Activated T-helper 1 cell treated with Interleukin-2 at 50 U/mL for 16 hours (primary cell): ENCODE measurements at places on chromosomes 1 and 21.
A peak's percentile ranks its signal among the peaks of the same experiment; 100 is the strongest.

GRCh38 chr1:202144402-202145067 is at the start of gene ARL8A:
ARL8A (minus strand) TSS chr1:202144737; CDS start chr1:202144572, 165 bp downstream.
- peak; percentile 53 for DNase-seq

GRCh38 chr1:63929106-63929478 is 155.3 kb downstream of the ROR1 start:
- DNase-seq = no peak

GRCh38 chr1:89671775-89672488 is 39.0 kb downstream of the LRRC8C start:
- DNase-seq = no peak

GRCh38 chr1:54585181-54586066 is 37.4 kb downstream of the ACOT11 start:
- no peak for DNase-seq

DNA sequence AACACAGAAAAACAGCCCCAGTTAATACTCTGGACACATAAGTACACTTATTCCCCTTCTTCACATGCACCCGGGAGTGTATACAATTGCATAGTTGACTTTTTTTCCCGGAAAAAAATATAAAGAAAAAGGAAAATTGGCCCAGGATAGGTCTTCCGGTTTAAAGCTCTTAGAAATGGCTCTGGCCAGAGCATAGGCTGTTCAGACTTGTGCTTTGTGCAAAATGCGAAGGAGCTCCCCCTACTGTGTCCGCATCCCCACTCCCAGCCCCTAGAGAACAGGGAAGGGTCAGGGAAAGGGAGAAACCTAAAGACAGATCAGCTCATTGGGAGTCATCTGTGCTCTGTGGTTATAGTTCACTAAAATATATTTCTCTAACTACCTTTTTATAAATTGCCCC is 5.5 kb upstream of the MTMR11 start:
- no peak for DNase-seq

GRCh38 chr1:181767001-181767708 is 283.8 kb downstream of the CACNA1E start:
- no peak for DNase-seq

- DNase-seq = no peak
Measured at GRCh38 chr1:29854700-29855276, 618.5 kb downstream of the PTPRU start.

- DNase-seq = no peak
Measured at GRCh38 chr1:12552111-12552888, 65.7 kb downstream of the DHRS3 start.

DNA sequence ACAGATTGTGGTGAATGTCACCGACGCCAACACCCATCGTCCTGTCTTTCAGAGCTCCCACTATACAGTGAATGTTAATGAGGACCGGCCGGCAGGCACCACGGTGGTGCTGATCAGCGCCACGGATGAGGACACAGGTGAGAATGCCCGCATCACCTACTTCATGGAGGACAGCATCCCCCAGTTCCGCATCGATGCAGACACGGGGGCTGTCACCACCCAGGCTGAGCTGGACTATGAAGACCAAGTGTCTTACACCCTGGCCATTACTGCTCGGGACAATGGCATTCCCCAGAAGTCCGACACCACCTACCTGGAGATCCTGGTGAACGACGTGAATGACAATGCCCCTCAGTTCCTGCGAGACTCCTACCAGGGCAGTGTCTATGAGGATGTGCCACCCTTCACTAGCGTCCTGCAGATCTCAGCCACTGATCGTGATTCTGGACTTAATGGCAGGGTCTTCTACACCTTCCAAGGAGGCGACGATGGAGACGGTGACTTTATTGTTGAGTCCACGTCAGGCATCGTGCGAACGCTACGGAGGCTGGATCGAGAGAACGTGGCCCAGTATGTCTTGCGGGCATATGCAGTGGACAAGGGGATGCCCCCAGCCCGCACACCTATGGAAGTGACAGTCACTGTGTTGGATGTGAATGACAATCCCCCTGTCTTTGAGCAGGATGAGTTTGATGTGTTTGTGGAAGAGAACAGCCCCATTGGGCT is 3.0 kb downstream of the CELSR2 start:
- no peak for DNase-seq

GRCh38 chr1:85225624-85226380 is 25.0 kb upstream of the SYDE2 start:
- DNase-seq = no peak

DNA sequence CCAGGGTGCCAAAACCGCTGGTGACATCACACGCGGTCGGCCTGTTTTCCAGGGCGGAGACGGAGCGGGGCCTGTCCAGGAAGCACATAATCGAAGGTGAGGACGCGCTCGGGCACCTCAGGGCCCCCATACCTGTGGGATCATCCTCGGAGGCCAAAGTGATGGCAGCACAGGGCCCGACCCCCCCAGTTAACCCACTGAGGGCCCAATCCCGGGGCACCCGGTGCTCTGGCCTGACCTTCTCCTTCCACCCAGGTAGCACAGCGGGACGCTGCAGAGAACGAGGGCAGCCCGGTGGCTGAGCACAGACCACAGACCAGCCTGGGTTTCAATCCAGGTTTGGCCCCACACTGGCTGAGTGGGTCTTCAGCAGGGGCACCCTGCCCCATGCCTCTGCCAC is 43.3 kb downstream of the KCNAB2 start:
- no peak for DNase-seq

- no peak for DNase-seq
Measured at GRCh38 chr1:220841293-220841692, 38.0 kb upstream of the HLX start.

DNA sequence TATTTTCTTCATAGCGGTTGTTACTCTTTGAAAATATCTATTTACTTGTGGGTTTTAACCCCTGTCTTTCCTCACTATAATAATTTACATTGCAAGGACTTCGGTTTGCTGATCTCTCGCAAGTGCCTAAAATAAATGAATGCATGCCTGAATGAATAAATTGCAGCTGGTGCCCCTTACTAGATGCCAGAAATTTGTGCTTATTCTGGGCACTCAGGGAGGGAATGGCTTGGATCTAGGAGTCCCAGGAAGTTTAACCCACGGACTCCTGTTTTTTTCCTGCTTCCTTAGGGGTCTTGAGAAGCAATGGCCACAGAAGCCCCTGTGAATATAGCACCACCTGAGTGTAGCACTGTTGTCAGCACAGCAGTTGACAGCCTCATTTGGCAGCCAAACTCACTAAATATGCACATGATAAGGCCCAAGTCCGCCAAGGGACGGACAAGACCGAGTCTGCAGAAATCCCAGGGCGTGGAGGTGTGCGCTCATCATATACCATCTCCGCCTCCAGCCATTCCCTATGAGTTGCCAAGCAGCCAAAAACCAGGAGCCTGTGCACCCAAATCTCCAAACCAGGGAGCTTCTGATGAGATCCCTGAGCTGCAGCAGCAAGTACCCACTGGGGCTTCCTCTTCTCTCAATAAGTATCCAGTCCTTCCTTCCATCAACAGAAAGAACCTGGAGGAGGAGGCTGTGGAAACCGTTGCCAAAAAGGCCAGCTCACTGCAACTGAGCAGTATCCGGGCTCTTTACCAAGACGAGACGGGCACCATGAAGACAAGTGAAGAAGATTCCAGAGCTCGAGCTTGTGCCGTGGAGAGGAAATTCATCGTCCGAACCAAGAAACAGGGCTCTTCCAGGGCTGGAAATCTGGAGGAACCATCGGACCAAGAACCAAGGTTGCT is 4.2 kb upstream of the PLA2G2C start:
- DNase-seq = no peak

- DNase-seq = no peak
Measured at GRCh38 chr21:16794950-16795349, 717.9 kb upstream of the CXADR start.

GRCh38 chr1:226545836-226546596 is 2.5 kb upstream of the STUM start:
- no peak for DNase-seq

DNA sequence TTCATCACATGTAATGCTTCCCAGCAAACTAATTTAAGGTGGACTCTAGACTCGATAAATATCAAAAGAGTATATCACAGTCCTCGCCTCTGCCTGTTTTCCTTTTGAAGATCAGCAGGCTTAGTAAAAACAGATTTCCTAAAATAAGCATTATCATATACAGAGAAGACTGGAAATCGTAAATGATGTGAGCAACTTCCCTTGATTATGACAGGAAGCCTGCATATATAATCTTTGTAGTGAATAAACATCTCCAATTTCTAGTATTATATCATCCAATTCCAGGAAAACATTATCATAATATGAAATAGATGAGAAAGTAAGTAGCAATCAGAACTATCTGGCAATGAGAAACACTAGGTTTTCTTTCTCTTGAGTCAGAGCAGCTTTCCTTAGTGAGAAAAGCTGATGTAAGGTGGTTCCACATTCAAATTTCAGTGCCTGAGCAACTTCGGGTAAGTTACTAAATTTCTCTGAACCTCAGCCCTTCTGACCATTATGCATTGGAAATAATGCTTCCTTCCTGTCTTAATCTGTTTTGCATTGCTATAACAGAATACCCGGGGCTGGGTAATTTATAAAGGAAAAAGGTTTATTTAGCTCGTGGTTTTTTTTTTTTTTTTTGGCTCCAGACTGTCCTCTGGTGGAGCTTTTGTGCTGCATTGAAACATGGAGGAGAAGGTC is 12.6 kb upstream of the POU2F1 start:
- DNase-seq = no peak

- DNase-seq = no peak
Measured at GRCh38 chr1:165279882-165280281, 76.6 kb downstream of the LMX1A start.

DNA sequence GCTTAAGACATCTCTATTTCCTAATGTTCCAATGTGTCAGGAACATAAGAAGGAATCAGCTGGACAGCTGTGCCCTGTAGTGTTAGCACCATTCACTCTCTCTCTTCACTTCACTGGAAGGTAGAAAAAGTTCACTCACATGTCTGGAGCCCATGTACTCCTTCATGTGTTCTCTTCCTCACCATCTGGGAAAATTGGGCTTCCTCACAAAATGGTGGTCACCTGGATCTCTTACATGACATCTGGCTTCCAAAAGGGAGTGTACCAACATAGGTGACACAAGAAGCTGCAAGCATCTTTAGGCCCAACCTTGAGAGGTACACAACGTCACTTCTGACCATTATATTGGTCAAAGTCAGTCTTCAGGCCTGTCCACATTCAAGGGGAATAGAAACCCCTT is 882.6 kb downstream of the LTN1 start:
- DNase-seq = no peak

DNA sequence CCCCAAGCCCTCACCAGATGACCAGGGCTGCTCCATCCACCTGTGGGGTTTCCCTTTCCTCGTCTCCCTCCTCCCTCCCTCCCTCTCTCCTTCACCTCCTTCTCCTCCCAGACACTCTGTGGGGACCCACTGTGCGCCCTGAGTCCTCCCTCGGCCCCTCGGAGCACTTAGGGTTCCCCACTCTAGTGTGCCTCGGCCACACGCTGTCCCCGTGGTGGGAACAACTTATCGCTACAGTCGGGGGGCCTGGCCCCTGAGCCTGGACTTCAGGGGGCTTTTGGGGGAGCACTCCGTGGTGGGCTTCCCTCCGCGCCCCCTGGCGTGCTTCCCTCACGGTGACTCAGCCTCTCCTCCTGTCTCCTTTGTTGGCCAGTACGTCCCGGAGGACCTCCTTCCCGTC is 27.5 kb downstream of the CSTB start:
- DNase-seq = no peak

GRCh38 chr1:36253161-36253862 is 29.1 kb downstream of the THRAP3 start:
- DNase-seq = no peak

DNA sequence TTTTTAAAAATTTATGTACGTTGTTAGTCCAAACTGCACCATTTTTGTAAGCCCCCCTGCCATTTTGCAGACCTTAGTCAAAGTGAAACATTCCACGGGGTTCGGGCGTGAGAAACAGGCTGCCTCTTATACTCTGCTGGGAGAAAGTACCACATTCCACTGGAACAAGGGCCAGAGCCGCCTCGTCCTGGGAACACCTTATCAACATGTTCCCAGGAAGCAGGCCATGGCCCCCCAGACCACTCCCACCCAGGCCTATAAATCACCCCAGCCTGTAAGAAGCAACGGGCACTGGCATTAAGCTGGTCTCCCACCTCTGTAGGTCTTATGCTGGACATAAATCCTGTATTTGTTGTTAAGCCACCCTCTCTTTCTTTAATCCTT is 854 bp upstream of the ZRANB2 start:
- no peak for DNase-seq

DNA sequence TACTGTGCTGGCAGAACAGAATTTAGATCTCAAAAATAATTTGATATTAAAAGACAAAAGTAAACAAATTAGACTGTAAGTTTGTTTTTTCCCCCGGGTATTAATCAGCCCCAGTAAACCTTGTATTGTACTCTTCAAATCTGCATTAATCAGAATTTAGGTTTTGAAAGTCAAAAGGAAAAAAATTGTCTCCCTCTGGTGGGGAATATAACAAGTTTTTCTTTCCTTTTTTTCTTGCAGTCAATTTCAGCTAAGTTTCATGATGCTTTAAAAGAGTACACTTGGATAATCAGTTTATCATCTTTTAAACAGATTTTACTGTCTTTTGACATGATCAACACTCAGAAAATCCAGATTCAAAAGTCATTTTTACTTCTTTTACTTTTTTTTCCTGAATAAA is 134.5 kb upstream of the PKN2 start:
- no peak for DNase-seq

DNA sequence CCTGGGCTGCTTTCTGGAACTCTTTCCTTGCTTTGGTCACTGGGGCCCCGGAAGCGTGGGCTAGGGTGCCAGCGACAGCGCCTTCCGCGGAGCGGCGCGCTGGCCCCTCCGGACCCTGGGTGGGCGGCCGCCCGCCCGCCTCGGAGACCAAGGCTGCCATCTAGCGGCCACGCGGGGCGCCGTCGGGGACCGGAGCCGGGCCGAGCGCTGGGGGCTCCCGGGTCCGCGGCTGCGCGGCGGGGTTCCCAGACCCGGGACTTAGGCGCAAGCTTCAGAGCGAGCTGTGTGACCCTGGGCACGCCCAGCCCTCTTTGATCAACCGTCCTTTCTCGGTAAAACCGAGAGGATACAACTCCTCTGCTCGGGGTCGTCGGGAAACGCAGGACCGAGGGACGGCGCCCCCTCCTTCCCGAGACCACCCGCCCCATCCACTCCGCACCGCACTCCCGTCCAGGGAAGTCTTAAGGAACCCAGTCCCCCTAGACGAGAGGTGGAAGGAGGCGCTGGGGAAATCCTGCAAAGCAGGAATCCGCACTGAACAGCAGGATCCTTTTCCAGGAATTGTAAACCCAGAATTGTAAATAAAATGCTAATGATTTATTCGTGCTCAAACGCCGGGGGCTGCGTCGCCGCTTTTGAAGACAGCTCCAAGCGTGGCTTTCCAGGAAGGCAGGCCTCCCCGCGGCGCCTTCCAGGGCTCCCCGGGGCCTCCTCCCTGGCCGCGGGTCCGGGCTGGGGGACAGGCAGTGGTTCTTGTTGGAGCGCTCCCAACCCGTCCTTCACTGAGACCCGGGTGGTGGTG is 41.2 kb downstream of the RRAGC start:
- DNase-seq = peak; percentile 12

- peak; percentile 57 for DNase-seq
Measured at GRCh38 chr1:204446413-204447111, 34.9 kb upstream of the PPP1R15B start.

GRCh38 chr1:203017692-203018091 is 8.6 kb upstream of the PPFIA4 start:
- no peak for DNase-seq
